CD8-positive, alpha-beta T cell (primary cell): ENCODE measurements at places on chromosomes 5 and 9. TPM values are rescaled to one million over a fixed set of nuclear protein-coding genes. Genes with fewer than 3 reads are reported as not detected.

GRCh38 chr5:68024426-68024825 is 191.1 kb upstream of the PIK3R1 start:
- no peak for DNase-seq

GRCh38 chr5:111857623-111858022 is 100.6 kb upstream of the NREP start:
- no peak for DNase-seq

DNA sequence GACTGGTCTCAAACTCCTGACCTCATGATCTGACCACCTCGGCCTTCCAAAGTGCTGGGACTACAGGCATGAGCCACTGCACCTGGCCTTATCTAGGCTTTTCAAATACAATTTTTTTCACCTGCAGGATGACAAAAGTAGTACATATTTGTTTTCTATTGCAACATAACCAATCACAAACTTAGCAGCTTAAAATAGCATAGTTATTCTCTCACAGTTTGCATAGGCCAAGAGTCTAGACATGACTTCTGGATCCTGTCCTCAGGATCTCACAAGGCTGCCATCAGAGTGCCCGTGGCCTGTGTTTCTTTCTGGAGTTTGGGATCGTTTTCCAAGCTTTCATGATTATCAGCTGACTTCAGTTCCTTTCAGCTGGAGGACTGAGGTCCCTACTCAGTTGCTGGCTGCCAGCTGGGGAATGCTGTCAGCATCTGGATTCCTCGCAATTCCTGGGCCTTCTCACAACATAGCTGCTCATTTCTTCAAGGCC is 348.9 kb downstream of the ARHGEF28 start:
- DNase-seq, result no peak

- DNase-seq, result no peak
These were observed 56.1 kb downstream of the MED27 start for GRCh38 chr9:132023419-132024180.

DNA sequence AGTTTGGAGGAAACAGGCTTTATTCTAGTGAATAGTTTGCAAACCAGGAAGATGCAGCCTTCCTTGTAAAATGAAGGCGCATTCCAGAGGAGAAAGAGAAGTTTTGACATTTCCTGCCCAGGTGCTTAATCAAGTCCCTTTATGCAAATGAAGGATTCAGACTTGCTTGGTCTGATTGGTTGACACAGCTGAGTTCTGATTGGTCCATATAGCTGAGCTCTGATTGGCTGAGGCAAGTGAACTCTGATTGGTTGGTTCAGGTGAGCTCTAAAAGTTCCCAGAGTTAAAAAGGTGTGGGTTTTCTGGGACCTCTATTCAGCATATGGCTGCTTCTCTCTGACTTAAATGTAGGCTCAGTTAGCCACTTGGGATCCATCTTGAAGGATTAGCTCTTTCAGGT is 151.0 kb downstream of the CACNA1B start:
- no peak for DNase-seq

DNA sequence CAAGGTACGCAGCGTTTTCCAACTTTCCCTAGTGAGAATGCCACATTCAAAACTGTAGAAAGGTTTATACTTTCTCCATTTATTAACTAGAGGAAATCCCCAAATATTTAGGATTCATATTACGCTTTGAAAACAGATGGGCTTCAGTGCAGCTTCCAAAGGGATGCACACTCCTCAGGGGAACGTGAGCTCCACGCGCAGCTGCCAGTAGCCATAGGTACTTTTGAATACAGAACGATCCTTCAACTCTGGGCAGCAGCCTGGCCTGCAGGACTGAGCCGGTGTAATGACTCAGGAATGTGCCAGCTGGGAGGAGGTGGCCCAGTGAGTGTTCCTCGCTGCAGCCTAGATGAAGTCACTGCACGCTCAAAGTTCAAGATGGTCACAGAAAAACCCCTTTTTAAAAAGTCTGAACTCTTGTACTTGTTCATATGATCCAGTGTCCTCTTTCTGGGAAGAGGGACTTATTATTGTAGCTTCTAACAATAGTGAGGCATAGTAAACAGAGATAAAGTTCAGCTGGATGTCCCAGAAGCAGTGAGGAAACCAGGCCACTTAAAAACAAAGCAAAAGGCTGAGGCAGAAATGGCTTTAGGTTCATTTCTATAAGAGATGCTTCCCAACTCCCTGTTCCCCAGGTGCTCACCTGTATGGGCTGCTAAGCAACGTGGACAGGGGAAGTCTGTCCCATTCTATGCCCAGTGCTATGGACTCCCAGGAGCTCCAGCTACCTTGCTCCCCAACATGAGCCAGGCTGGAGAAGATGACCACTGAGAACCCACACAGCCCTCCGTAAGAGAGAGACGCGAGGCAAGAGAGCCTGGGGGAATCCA is 130.0 kb downstream of the LHFPL2 start:
- DNase-seq, result no peak

DNA sequence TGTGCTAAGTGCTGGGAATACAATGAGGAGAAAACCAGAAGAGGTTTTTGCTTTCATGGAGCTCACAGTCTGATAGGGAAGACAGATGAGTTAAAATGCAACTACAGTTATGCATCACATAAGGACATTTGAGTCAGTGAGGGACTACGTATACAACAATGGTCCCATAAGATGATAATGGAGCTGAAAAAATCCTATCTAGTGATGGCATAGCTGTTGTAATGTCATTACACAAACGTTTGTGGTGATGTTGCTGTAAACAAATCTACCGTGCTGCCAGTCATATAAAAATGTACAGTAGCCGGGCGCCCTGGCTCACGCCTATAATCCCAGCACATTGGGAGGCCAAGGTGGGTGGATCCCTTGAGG is 110.1 kb upstream of the RAD23B start:
- DNase-seq, result no peak

- DNase-seq, result no peak
These were observed 71.4 kb downstream of the SLC12A2 start for GRCh38 chr5:128154943-128155342.

DNA sequence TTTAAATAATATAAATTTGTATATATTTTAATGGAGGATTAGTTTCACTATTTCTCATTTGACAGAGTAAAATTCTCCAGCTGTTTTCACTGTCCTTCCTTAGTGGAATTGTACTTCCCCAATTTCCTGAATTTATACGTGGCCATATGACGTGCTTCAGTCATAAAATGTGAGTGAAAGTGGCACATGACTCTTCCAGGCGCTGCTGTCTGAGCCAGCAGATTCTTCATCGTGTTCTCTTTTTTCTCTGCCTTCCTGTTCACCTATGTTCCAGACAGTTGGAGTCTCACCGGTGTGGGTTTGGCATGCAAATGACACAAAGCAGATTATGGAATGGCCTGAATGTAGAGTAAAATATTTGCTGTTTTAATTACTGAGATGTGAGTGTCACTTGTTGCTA is 684.1 kb downstream of the SEMA5A start:
- DNase-seq, result no peak

DNA sequence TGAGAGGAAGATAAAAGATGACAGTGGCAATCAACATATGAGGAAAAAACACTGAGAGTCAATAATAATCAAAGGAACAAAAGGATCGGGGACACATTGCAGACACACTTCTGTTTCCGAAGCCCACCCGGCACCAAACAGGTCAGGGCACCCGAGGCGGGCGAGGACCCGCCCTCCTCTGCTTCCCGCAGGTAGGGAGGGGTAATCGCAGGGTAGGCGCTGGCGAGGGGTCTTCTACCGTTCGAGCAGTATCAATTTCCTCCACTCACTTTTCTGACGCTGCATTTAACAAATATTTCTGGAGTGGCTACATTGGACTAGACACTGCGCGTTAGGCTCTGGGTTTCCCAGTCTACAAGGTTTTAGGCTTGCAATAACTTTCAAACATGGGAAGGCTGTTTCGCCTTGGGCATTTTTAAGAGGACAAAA is 1.3 kb downstream of the TXN start:
- no peak for DNase-seq

DNA sequence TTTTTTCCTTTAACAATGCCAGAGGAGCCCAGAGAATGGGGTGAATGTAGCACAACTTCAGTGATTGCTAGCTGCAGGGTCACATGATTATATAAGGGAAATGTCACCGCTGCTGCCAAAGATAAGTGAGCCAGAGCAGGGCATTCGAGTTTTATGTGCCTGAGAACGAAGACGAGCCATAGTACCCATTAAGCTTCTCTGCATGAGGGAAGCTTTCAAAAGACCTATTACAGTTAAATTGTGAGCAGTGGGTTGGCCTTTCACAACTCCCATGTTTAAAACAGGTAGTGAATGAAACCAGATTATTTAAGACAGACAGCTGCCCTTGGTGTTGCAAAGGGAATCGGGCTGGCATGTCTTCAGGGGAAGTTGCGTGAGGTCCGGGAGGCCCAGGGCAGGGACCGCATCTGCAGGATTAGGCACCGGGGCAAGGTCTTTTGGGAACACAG is 82.4 kb upstream of the TNFAIP8 start:
- DNase-seq, result no peak

DNA sequence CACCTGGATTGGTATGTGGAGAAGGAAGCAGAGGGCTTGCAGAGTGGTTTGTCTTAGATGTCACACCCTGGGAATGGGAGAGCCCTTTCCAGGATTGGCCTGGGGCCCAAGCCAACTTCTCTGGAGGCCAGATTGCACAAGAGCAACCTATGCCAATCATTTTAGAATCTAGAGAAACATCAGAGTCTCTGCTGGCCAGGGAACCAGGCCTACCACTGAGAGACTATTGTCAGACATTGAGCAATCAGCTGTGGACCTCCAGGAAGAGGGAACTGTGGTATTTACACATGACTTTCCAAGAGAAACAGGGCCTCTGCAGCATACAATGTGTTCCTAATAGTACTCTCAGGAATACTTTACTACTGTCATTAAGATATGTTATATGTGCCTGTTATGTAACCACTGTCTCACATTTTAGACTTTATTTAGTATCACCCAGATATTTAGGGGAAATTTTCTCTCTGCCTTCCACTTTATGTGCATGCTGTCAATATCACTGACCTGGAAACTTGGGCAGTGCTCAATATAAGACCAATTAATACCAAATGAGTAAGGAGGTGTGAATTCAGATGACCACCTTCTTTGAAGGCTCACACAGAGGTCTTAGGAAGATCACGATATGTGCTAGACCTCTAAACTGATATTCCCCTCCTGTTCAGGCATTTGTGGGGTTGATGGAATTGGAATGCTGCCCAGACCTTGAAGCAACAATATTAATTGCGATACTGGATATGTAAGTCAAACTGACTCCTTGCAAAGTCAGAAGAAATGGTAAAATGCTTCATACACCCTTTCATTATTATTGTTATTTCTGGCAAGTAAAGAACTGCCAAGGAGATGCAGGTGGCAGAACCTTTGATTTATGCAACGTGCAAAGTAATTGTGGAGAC is 20.5 kb upstream of the CCL28 start:
- DNase-seq, result no peak

- no peak for DNase-seq
These were observed 317.3 kb upstream of the PDE4D start for GRCh38 chr5:60210810-60211209.

DNA sequence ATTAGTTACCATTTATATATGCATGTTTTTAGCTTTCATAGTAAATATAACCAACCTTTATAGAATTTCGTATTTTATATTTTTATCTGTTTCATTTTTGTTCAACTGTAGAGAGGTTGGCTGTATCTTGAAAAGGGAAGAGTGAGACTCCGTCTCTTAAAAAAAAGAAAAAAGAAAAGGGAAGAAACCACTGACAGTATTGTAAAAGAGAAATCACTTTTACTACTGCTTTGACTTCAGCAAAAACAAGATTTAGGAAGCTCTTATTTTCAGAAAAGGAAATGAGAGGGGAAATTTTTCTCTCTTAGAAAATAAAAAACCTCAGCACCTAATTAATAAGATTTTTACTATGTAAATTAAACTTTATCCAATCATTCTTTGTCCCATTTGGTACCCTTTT is 14.4 kb downstream of the POLK start:
- DNase-seq, result no peak

GRCh38 chr5:58836351-58836750 is 253.5 kb downstream of the RAB3C start:
- DNase-seq, result no peak

DNA sequence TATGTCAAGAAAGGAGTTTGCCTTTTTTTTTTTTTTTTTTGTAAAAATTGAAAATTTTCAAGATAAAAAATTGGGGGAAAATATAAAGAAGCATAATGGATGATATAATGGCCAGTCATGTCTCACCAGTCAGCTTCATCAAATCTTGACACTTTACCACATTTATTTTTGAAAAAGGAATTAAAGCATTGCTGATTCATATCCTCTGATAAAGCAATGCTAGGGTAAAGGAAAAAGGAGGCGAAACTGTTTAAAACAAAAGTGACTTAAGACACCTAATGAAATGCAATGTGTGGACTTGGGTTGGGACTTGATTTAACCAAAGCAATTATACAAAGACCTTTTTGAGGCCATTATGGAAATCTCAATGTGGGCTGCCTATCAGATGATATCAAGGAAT is 208.5 kb downstream of the ARHGAP26 start:
- DNase-seq, result no peak

DNA sequence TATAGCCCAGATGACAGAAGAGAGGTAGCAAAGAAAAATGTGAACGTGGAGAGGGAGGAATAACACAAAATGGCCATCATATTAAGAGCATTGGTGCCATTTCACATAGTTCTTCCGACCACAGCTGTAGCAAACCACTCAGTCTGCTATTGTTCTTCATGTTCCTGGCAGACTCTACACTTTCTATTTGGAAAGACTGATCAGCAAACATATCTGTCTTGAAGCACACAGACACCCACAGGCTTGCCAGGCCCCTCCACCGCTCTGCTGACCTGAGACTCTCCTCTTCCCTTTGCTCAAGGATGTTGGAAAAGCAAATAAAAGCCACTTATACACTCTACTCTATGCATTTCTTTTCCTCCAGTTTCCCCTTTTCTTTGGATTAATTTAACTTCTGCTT is 298.0 kb downstream of the FBXL7 start:
- DNase-seq, result no peak

DNA sequence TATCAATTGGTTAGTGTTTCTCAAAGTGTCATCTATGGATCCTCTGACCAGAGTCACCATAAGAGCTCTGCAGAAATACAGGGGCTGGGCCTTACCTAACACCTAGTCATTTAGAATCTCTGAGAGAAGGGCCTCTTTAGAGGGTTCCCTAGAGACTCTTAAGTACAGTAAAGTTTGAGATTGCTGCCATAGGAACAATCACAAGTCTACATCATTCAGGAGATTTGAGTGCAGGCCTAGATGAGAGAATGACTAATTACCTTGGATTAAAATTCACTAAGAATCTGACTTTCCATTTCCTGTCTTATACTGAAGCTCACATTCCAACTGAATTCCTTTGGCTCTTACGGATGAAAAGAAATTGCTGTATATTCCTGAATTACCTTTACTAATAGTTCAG is 182.1 kb upstream of the PTGER4 start:
- DNase-seq, result no peak

IFNA2 gene
- total RNA-seq, result not detected

ELAVL2 gene
- not detected for total RNA-seq

FAM169A gene
- 21.6 TPM for total RNA-seq

CCNO gene
- not detected for total RNA-seq

PTGDS gene
- 7.8 TPM for total RNA-seq

INSL4 gene
- total RNA-seq, result not detected

PCDHGB5 gene
- not detected for total RNA-seq

OR1Q1 gene
- not detected for total RNA-seq

FOXD4 gene
- not detected for total RNA-seq
